ENCODE measurements at places on chromosomes 6 and 20.
A peak's percentile ranks its signal among the peaks of the same experiment; 100 is the strongest.

- DNase-seq, result no peak
Observed at GRCh38 chr6:124879110-124879991, 82.9 kb upstream of the RNF217 start.

DNA sequence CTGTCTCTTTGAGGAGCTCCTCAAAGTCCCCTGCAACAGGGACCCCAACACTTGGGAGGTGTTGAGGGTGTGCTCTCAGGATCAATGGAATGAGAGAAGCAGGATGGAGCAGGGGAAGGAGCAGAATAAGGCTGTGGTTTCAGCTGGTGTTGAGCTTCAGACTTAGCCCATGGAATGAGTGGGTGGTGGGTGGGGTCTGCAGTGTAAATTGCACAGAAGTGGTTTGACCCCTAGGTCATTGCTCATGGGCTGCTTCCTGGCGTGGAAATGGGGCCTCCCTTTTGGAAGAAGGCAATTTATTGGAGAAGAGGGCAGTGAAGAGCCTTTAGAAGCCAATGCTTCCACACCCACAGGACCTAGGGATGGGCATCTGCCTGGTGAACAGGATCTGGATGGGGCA, 37.0 kb upstream of the KCNG1 start:
- no peak for DNase-seq

DNA sequence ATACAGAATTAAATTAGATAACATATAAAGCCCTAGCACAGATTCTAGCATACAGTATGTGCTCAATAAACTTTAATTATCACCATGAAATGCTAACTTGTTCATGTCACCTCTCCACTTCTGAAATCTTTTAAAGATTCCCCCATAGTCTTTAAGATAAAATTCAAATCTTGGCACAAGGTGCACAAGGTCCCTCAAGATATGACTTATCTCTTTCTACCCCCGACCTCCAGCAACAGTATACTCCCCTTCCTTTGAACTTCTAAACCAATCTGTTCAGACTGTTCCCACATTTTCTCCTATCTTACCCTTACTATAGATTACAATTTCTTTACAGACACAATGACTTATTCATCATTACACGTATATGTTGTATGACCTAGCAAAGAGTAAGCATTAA, 29.0 kb downstream of the SEC63 start:
- no peak for DNase-seq

DNA sequence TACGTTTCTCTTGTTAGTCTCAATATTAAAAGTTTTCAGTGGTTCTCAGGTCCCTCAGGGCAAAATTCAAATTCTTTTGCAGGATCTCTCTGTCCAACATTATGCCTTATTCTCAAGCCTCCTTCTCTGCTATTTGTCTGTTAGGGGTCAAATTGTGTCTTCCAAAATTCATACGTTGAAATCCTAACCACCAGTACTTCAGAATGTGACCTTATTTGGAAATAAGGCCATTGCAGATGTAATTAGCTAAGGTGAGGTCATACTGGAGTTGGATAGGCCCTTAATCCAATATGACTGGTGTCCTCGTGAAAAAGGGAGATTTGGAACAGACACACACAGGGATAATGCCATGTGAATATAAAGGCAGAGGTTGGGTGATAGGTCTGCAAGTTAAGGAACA, 64.1 kb upstream of the ADGRF1 start:
- no peak for DNase-seq

DNA sequence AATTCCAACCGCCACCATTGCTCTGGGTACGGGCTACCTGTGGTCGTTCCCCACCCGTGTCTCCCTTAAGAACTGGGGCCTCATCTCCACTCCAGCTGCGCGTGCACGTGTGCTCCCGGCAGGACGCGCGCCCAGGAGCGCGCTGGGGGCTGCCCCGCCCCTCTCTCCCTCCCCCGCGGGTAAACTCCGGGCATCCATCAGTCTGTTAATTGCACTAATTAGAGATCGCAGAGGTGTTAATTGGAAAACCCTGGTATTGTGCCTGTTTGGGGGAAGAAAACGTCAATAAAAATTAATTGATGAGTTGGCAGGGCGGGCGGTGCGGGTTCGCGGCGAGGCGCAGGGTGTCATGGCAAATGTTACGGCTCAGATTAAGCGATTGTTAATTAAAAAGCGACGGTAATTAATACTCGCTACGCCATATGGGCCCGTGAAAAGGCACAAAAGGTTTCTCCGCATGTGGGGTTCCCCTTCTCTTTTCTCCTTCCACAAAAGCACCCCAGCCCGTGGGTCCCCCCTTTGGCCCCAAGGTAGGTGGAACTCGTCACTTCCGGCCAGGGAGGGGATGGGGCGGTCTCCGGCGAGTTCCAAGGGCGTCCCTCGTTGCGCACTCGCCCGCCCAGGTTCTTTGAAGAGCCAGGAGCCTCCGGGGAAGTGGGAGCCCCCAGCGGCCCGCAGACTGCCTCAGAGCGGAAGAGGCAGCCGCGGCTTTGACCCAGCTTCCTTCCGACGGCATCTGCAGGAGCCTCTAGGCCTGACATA, 14.4 kb downstream of the FOXP4 start:
- peak; percentile 72 for DNase-seq

DNA sequence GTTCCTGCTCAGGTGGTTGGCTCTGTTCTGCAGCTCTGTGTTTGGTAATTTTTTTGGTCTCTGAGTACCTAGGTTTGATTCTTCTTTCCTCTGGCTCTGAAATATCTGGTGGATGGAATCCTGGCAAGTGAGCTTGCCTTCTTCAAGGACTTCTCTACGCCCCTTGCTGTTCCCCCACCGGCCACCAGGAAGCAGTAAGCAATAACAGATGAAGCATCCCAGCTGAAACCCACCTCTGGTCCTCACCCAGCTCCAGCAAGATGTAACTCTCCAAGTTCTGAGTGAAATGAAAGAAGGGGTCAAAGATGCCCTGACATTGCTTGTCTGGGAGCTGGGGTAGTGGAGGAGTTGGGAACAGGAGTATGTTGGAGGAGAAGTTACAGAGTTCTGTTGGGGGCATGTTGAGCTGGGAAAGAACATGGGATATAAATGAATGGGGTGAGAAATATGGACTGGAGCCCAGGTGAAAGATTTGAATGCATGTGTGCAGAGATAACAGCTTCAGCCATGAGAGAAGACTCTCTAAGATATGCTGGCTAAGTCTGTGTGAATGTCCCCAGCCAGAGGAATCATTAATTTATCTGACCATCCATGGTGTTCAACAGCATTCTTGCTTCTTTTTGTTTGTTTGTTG, 51.3 kb upstream of the GLP1R start:
- DNase-seq, result no peak

GRCh38 chr6:155432293-155432692, 23.3 kb downstream of the NOX3 start:
- no peak for DNase-seq

- DNase-seq, result no peak
Observed at GRCh38 chr20:23212464-23212995, 126.4 kb upstream of the CD93 start.

DNA sequence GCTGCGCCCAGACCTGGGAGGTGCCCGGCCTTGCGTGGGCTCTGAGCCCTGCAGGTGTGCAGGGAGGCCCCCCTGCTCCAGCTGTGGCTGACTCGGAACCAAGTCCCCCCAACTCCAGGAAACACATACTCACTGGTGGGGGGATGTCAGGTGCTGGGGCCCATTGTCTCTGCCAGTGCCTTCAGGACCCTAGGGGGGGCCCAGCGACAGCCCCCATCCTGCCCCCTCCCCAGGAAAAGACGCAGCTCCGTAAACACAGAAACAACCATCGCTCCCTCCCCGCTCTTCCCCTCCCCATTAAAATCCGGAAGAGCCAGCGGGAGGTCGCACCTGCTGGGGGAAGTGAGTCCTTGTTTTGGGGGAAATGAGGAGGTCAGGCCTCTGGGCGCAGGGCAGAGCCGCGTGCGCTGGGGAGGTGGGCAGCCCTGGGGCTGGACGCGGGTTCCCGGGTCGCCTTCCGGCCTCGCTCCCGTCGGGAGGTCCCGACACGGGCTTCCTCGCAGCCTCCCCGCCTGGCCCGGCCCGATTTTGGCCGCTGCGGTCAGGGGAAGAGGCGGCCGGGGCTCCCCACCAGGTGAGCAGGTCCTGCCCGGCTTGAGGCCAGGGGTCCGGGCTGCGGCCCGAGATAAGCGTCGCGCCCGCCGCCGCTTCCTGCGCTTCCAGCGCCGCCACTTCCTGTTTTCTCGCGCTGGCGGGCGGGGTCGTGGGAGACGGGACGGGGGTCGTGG, 6.2 kb downstream of the C20orf204 start:
- no peak for DNase-seq
